ENCODE measurements at places on chromosomes 7 and 10.

DNA sequence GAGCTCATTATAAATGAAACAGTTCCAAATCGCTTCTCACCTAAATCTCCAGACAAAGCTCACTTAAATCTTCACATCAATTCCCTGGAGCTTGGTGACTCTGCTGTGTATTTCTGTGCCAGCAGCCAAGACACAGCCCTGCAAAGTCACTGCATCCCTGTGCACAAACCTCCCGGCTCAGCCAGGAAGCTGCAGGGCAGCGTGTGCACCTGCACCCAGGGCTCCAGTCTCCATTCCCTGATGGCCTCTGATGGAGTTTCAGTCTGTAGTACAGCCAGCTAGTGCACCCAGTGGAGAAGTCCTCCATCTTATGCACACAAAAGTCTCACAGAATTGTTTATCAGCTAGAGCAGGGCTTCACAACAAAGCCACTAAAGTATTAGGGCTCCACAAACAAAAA, 51.1 kb upstream of the PRSS58 start:
- DNase-seq = no peak

DNA sequence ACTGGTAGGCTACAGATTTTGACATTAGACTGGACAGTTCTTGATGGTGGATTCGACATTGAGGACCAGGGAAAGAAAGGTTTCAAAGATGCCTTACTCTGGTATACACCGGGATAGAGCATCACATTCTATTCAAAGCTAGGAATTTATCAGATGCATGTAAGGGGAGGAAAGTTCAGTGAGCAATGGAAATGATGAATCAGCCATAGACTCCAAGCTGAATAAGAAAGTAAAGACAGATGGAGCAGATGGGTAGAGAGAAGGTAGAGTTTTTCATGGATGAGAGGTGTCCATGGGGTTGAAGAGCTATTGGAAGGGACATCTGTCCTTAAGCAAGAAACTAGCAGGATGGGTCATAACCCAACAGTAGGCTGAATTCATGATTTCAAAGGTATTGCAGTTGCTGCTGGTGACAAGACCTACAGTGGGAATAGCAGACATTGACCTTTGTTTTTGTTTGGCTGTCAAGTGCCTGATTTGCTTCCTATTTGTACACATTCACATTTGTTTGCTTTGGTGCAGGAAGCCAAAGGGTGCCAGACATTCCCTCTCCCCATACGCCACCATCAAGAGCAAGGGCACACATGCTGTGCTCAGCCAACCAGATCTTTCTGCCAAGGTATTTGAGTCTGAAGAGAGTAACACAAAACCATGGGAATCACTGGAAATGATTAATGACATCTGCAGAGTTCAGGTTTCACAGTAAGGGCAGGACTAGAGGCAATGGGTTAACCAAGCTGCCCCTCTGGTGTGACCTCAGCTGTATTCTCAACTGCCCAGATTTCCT, 8.6 kb upstream of the CACUL1 start:
- DNase-seq = no peak

DNA sequence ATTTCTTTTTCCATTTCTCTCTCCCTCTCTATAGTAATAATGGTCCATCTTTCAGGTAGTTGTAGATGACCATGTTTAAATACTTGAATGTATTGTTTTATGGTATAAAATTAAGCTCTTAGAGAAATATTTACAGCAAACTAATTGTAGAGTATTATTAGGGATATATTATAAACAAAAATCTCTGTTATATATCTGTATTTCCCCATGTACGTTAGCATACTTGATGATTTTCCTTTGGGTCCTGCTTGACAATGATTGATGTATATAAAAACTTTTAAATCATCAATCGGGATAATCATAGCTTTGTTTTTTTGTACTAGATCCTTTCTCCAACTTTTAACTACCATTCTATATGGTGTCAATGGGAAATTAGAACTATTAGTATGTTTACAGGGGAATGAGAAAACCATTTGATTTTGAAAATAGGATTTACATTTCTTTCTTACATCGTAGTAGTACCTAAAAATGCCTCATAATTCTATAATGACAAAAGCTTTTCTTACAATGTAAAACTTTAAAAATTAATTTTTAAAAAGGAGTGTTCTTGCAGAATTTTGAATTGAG, 117.5 kb upstream of the CDK13 start:
- no peak for DNase-seq

GRCh38 chr7:45459476-45459875, 114.7 kb upstream of the ADCY1 start:
- no peak for DNase-seq

DNA sequence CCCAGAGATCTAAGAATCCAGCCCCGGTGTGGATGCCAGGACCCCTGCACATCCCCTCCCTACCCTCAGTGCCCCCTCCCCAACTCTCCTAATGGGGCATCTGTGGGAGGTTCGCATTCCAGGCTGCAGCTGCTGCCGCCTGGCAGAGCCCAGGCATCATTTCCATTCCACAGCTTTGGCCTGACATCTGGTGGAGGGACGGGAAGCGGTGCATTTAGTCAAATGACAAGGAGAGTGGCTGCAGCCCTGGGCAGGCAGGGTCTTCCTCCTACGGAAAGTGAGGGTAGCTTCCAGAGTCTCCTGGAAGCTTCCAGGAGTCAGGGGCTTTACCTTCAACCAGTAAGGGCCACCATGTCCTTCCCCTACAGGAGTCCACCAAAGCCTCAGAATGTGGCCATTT, 30.8 kb downstream of the PRLHR start:
- DNase-seq = no peak

All from GM13976 (cell line).